ENCODE measurements at places on chromosomes 1 and 21. TPM values are rescaled to one million over a fixed set of nuclear protein-coding genes. Genes with fewer than 3 reads are reported as not detected.
A peak's percentile ranks its signal among the peaks of the same experiment; 100 is the strongest.

The MYBPH gene
- total RNA-seq, result not detected

The DMBX1 gene
- 2.4 TPM for total RNA-seq

DNA sequence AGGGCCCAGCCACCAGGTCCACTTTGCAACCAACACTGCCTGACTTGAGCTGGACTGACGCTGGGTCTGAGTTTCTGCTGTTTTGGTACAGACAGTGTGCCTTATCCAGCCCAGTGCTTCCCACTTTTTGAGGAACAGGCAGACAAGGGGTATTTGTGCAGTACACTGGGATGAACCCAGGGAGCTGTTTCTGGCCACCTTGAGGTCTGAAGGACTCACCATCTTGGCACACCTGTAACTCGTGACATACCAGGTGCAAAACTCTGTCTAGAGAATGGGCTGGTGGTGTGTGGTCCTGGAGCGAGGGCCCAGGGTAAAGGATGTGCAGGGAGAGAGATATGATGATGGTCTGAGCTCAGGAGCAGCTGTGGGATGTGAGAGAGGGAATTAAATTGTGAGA lies 148.6 kb downstream of the PCP4 start:
- H3K4me3 ChIP-seq, result no peak overlapping the region
- no peaks in the 10 kb centered on the region for H3K27me3 ChIP-seq
- H3K36me3 ChIP-seq, result no peaks in the 10 kb centered on the region
- DNase-seq, result no peak
- no peak overlapping the region for H3K27ac ChIP-seq
- H3K4me1 ChIP-seq, result no peaks in the 10 kb centered on the region

DNA sequence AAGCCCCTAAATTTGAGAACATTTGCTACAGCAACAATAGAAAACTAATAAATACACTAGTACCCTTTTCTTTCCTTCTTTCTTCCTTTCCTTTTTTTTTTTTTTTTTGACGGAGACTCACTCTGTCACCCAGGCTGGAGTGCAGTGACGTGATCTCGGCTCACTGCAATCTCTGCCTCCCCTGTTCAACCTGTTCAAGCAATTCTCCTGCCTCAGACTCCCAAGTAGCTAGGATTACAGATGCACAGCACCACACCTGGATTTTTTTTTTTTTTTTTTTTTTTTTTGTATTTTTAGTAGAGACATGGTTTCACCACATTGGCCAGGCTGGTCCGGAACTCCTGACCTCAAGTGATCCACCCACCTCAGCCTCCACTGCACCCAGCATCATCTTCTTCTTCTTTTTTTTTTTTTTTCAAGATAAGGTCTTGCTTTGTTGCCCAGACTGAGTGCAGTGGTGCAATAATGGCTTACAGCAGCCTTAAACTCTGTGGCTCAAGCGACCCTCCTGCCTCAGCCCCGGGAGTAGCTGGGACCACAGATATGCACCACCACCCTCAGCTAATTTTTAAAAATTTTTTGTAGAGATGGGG lies 19.6 kb upstream of the CBR3 start:
- no peaks in the 10 kb centered on the region for H3K36me3 ChIP-seq
- H3K27me3 ChIP-seq, result no peaks in the 10 kb centered on the region
- no peak overlapping the region for H3K4me3 ChIP-seq
- DNase-seq, result no peak
- no peak overlapping the region for H3K27ac ChIP-seq

The PGLYRP3 gene
- total RNA-seq, result not detected

The TMPRSS15 gene
- 0.12 TPM for total RNA-seq

The GRIK1 gene
- not detected for total RNA-seq

- no peaks in the 10 kb centered on the region for H3K4me1 ChIP-seq
- DNase-seq, result no peak
- no peak overlapping the region for H3K4me3 ChIP-seq
- H3K27me3 ChIP-seq, result no peaks in the 10 kb centered on the region
- no peaks in the 10 kb centered on the region for H3K36me3 ChIP-seq
Measured at GRCh38 chr1:45785583-45785982, 17.8 kb upstream of the MAST2 start.

- no peaks in the 10 kb centered on the region for H3K4me1 ChIP-seq
- no peaks in the 10 kb centered on the region for H3K36me3 ChIP-seq
- DNase-seq, result no peak
- H3K27me3 ChIP-seq, result no peaks in the 10 kb centered on the region
- no peak overlapping the region for H3K27ac ChIP-seq
- no peak overlapping the region for H3K4me3 ChIP-seq
Measured at GRCh38 chr1:77275194-77275593, 6.6 kb upstream of the AK5 start.

The FCRL2 gene
- total RNA-seq, result not detected

GRCh38 chr1:183472488-183473216 lies at the start of gene SMG7:
SMG7 (plus strand) TSS chr1:183472499; CDS start chr1:183472621, 122 bp downstream.
- H3K27me3 ChIP-seq, result no peaks in the 10 kb centered on the region
- H3K27ac ChIP-seq, result peak within 1 kb of the TSS; percentile 97
- peak within 1 kb of the TSS; percentile 97 for H3K4me3 ChIP-seq
- H3K36me3 ChIP-seq, result no peaks in the 10 kb centered on the region
- DNase-seq, result no peak

GRCh38 chr1:89739013-89739843 lies 81.6 kb upstream of the LRRC8D start:
- no peak for DNase-seq
- no peaks in the 10 kb centered on the region for H3K27me3 ChIP-seq
- no peaks in the 10 kb centered on the region for H3K4me1 ChIP-seq
- H3K36me3 ChIP-seq, result no peaks in the 10 kb centered on the region

- peaks cover 39% of the 10 kb centered on the region for H3K36me3 ChIP-seq
- peaks cover 2% of the 10 kb centered on the region for H3K4me1 ChIP-seq
Measured at GRCh38 chr1:43446881-43447835, 6.6 kb downstream of the HYI start.

- H3K4me3 ChIP-seq, result peak within 1 kb of the TSS; percentile 100
- H3K27me3 ChIP-seq, result no peaks in the 10 kb centered on the region
- peaks cover 33% of the 10 kb centered on the region for H3K4me1 ChIP-seq
- DNase-seq, result peak; percentile 95
- H3K36me3 ChIP-seq, result no peaks in the 10 kb centered on the region
Measured at GRCh38 chr1:58576727-58577653, at the start of gene TACSTD2. TACSTD2 (minus strand) TSS chr1:58577252; CDS start chr1:58577156, 96 bp downstream.

- H3K36me3 ChIP-seq, result no peaks in the 10 kb centered on the region
- no peak for DNase-seq
- no peak overlapping the region for H3K27ac ChIP-seq
- H3K4me1 ChIP-seq, result peaks cover 16% of the 10 kb centered on the region
- H3K27me3 ChIP-seq, result no peaks in the 10 kb centered on the region
- peak overlapping the region; percentile 55 for H3K4me3 ChIP-seq
Measured at GRCh38 chr1:43271186-43272118, 1.7 kb downstream of the TMEM125 start.

- H3K4me3 ChIP-seq, result no peak overlapping the region
- H3K36me3 ChIP-seq, result no peaks in the 10 kb centered on the region
- H3K27me3 ChIP-seq, result no peaks in the 10 kb centered on the region
- no peak for DNase-seq
Measured at GRCh38 chr1:202580619-202581018, 129.6 kb downstream of the SYT2 start.

The C1orf94 gene
- total RNA-seq, result not detected

- H3K4me3 ChIP-seq, result no peak overlapping the region
- no peaks in the 10 kb centered on the region for H3K36me3 ChIP-seq
- H3K27ac ChIP-seq, result no peak overlapping the region
- H3K27me3 ChIP-seq, result no peaks in the 10 kb centered on the region
Measured at GRCh38 chr1:24695202-24695974, 49.9 kb upstream of the CLIC4 start.

The RSPO1 gene
- not detected for total RNA-seq

The OR6N1 gene
- not detected for total RNA-seq

The TOMM20 gene
- 45.2 TPM for total RNA-seq

DNA sequence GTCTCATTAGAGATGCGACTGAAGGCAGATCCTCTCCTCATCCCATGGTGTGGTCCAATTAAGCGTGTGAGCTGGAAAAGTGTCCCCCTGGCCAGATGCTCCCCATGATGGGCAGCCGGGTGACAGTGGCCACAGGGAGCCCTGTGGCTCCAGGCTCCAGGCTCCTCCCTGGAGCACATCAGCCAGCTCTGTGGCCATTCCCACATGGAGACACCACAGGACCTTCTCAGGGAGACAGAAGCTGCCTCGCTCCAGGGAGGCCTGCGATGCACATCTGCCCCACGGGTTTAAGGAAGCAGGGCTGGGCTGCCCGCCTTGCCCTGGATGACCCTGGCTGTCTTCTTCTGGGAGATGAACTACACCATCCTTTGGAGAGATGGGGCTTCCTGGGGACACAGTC lies 99.9 kb upstream of the TLR5 start:
- H3K4me3 ChIP-seq, result no peak overlapping the region
- peaks cover 11% of the 10 kb centered on the region for H3K27me3 ChIP-seq
- H3K27ac ChIP-seq, result no peak overlapping the region
- no peaks in the 10 kb centered on the region for H3K36me3 ChIP-seq
- DNase-seq, result no peak

DNA sequence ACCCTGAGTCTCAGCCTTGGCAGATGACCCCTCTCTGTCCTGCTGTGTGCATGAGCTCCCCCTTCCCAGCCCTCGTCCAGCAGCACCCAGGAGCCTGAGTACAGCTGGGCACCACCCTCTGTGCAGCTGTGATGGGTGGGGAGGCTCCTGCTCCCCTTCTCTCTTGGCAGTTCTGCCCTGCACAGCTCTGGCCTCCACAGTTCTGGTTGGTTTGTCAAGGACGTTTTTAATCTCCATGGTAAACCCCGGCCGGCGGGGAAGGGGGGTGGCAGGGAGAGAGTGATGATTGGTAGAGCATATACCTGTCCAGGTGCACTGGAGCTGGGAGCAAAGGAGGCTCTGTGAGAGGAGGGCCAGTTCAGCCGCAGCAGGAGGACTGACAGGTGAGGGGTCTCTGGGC lies at the start of gene CLCNKA:
TSS of gene CLCNKA (plus strand) at position 356 of the 400 bp plus-strand sequence. CDS start 584 bp downstream, outside the sequence.
- no peak within 1 kb of the TSS for H3K4me3 ChIP-seq
- no peaks in the 10 kb centered on the region for H3K27me3 ChIP-seq
- no peak for DNase-seq
- H3K27ac ChIP-seq, result no peak within 1 kb of the TSS

DNA sequence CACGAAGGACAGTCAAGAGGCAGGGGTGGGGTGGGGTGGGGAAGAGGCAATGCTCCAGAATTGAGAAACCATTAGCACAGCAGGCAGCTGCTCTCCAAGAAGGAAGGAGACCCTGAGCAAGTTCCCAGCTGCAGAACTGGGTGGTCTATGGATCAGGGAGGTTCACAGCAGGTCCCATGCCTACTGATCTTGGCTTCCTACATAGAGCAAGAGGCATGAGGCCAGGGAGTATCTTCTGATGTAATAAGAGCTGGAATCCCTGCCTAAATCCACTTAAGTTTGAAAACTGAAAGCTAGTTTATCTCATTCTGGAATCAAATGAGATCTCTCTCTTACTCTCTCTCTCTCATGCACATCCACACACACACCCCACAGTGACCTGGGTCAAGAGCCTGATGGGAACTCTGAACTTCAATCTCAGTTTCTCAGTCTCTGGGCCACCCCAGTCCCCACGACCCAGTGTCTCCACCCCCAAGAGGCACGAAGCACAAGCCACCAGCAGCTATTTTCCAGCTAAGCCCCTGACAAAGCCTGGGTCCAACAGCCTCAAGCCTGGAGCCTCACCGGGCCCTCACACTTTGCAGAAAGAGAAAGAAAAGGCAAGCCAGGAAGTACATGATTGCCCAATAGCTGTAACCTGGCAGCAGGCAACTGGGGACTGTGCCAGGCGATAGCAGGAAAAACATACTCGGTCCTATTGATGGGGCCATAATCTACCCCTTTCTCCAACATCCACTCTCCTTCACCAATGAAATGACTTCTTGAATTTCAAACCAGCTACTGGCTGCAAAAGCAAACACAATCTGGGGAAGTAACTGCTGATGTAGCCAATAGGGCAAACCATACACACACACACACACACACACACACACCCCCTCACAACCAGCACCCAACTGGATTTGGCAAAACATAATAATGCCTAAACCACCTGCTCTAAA lies 2.2 kb downstream of the NUAK2 start:
- H3K36me3 ChIP-seq, result no peaks in the 10 kb centered on the region
- H3K27ac ChIP-seq, result peak overlapping the region; percentile 2
- no peaks in the 10 kb centered on the region for H3K27me3 ChIP-seq
- peak overlapping the region; percentile 12 for H3K4me3 ChIP-seq

DNA sequence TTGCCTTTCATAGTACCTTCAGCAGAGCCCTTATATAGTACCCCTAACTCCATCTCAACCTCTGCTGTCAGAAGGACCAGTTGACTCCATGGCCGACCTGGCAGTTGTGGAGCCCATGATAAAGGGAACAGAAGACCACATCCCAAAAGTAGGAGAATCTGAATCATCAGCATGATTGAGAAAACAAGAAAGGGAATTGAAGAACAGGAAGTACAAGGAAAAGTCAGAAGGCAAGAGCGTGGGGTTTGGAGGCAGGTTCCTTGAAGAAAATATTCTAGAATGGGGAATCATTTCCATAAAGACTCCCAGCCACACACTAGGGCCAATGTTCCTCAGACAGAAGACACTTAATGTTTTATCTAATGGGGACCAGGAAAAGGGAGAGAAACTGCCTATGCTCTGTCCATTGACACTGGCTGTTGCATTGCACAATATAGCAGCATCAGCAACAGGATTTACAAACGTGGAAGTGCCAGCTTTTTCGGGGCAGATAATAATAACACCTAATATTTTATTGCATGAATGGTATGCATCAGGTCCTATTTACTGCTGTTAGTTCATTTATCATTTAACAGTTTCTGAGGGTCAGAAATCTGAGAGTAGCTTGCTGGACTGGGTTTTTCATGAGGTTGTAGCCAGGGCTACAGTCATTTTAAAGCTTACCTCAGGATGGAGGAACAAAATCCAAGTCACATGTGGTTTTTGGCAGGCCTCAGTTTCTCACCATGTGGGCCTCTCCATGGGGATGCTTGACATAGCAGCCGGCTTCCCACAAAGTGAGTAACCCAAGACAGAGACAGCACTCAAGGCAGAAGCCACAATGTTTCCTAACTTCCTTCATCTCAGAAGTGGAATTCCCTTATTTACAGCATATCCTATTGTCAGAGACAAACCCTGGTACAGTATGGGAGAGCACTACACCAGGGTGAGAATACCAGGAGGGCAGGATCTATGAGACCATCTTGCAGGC lies 483.4 kb downstream of the PLPP3 start:
- no peak for DNase-seq
- no peak overlapping the region for H3K27ac ChIP-seq
- no peaks in the 10 kb centered on the region for H3K36me3 ChIP-seq
- no peaks in the 10 kb centered on the region for H3K4me1 ChIP-seq
- H3K4me3 ChIP-seq, result no peak overlapping the region
- H3K27me3 ChIP-seq, result no peaks in the 10 kb centered on the region

DNA sequence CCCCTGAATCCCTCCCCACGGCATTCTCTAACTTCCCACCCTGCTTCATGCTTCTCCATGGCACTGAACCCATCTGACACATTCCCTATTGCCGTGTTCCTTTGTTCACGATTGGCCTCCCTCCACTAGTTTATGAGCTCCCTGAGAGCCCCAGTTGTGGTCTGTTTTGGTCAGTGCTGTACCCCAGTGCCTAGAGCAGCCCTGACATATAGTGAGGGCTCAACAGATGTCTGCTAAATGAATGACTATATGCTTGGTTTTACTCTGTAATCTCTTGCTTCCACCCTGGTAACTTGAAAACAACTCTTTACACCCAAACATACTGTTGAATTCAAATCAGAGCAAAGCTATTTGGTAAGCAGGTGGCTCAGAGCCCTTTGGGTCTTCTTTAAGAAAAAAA lies 171.1 kb upstream of the EDN2 start:
- H3K4me1 ChIP-seq, result no peaks in the 10 kb centered on the region
- no peak overlapping the region for H3K4me3 ChIP-seq
- no peaks in the 10 kb centered on the region for H3K27me3 ChIP-seq
- H3K36me3 ChIP-seq, result no peaks in the 10 kb centered on the region
- H3K27ac ChIP-seq, result no peak overlapping the region

All from PC-3 (cell line).